ENCODE measurements at places on chromosomes 5 and 9. TPM values are rescaled to one million over a fixed set of nuclear protein-coding genes. Genes with fewer than 3 reads are reported as not detected.

SUSD3 gene
- total RNA-seq, result 0.09 TPM

TIMD4 gene
- total RNA-seq, result not detected

ACTBL2 gene
- not detected for total RNA-seq

DNA sequence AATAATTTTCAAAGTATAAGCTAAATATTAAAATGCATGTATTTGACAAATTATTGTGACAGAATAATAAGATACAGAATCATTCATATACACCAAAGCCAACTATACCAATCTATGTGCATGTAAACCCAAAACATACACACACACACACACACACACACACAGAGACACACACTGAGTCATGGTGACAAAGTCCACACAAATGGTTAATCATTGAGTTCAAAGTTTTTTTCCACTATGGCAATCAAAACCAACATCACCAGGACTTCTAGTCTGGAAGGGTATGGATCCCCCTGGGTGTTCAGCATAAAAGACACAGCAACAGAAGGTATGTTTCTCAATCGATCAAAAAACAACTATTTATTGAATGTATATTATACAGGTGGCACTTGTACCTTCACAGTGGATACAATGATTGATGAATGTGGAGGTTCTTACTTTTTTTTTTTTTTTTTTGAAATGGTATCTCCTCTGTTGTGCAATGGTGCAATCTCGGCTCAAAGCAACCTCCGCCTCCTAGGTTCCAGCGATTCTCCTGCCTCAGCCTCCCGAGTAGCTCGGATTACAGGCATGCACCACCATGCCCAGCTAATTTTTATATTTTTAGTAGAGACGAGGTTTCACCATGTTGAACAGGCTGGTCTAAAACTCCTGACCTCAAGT lies 137.0 kb downstream of the PDE4D start:
- no peak for DNase-seq

- DNase-seq, result no peak
Observed at GRCh38 chr5:113660706-113661250, 147.3 kb downstream of the YTHDC2 start.

GRCh38 chr5:177087398-177088005 lies 787 bp downstream of the FGFR4 start:
- no peak for DNase-seq

DNA sequence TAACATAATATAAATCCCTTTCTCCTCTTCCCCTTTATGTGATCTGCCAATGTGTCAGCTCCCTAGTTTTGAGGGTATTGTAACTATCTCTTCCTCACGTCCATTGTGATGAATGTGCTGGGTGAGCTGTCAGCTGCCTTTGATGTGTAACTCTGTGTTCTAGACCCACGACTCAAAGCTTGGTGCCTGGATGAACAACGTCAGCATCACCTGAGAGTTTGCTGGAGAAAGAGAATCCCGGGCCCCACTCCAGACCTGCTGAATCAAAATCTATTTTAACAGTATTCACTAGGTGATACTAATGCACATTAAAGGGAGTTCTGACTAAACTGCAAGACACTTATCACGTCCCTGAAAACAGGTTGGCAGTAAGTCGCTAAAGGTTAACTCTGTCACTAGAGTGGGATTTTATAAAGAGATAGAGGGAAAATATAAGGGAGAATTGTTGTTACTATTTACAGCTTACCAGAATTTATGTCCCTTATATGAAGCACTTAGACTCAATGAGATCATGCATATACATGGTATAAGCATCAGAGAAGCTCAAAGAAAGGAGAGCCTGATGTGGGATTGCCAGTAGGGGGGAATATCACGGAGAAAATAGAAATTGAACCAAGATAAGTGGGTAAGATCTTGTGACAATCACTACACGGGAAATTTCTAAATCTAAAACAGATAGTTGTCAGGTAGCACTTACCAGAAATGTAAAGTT lies 423.8 kb upstream of the SLC30A5 start:
- no peak for DNase-seq

GRCh38 chr9:12718482-12719026 lies 25.4 kb downstream of the TYRP1 start:
- no peak for DNase-seq

- no peak for DNase-seq
Observed at GRCh38 chr9:137175345-137175961, 3.6 kb upstream of the TMEM210 start.

- DNase-seq, result peak; percentile 95
Observed at GRCh38 chr9:70987986-70988385, 133.4 kb downstream of the TRPM3 start.

- DNase-seq, result no peak
Observed at GRCh38 chr9:127941062-127941960, 3.7 kb upstream of the DPM2 start.

- no peak for DNase-seq
Observed at GRCh38 chr9:4499917-4500316, 9.6 kb downstream of the SLC1A1 start.

DNA sequence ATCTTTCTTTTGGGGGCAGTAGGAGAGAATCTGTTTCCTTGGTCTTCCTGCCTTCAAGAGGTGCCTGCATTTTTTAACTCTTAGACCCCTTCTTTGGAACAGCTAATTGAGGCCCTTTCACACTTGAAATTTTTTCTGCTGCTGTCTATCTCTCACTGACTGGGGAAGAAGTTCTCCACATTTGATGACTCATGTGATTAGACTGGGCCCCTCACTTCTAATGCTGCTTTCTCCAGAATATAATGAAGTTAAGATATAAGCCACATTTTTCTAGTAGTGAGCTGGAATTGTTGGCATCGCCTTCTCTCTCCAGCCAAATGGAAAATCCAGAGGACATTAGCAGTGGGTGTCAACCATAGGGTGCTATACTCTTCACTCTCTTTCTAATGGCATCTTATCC lies 12.4 kb downstream of the ZNF474 start:
- no peak for DNase-seq

GRCh38 chr9:99076483-99077171 lies 28.3 kb upstream of the TGFBR1 start:
- DNase-seq, result no peak

GRCh38 chr5:133494923-133495246 lies 117.5 kb downstream of the FSTL4 start:
- DNase-seq, result no peak

DNA sequence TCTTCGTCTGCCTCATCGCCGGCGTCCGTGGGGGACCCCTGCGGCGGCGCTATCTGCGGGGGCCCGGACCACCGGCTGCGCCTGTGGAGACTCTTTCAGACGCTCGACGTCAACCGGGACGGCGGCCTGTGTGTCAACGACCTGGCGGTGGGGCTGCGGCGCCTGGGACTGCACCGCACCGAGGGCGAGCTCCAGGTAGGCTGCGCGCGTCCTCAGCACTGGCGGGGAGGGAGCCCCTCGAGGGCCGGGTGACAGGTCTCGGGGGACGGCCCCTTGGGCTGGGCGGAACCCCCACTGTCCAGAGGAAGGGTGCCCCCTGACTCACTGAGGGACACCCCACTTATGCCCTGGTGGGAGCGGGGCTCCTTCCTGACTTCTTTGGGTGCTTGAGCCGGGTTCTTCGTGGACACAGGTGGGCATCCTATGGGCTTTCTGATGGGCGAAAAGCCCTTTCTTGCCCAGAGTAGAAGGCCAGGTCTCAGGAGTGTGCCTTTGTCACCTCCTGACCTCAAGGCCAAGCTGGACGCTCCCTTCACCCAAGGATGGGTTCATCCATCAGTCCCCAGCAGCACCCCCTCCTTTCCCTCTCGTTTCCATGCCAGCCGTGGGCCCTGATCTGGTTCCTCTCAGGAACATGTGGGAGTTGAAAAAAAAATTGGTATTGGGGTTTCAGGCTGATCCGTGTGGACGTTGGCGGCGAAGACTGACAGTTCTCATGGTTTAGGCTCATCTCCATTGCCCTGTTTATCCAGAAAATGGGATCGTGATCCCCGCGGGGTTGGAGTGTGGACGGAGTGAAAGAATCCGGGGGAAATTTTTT lies 564 bp downstream of the SLC25A25 start:
- no peak for DNase-seq

DNA sequence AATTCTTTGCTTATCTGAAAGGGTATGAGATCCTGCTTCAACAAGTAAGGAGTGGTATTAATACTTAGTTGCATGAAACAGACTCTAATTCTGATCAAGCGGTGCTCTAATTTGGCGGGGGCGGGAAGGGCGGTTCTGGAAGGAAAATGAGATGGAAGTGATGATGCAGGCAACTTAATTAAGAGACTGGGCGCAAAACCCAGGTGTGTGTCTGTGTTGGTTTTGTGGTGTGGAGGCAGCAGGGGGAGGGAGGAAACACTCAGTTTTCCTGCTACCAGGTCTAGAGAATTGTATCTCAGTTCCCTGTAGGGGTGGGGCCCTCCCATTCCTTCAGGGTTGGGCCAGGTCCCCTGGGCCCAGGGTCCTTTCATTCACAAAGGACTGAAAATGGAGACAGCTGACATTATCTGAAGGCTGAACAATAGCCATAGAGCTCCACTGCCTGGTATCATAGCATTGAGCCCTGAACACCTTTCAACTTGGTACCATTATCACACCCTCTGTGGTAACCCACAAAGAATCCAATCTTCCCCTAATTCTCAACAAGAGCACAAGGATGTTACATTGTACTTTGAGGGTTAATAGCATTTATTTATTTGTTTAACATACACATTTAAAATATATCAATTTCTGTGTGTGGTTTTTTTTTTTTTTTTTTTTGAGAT lies 17.2 kb upstream of the C5orf47 start:
- DNase-seq, result no peak

GRCh38 chr9:120715389-120715924 lies 1.2 kb upstream of the MEGF9 start:
- peak; percentile 82 for DNase-seq

DNA sequence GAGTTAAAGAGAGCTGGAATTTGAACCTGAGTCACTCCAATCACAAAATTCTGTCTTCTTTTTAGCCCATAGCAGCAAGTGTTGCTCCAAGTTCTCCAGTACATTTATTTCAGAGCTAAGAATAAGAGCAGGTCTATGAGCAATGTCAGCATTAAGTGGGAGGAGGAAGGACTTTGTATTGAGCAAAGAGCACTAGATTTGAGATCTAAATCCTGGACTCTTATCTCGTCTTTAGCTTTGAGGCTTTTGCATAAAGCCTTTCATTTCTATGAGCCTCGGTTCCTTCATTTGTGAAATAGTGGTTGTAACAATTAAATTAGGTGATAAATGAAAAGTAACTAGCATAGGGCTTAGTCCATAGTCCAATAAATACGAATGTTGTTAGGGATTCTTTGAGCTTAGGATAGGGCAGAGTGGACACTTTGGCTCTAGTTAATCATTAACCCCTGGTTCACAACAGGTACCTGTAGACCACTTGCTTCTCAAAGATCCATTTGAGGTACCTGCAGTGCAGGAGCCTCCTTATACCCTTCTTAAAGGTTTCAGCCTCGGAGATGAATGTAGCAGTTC lies 464.1 kb upstream of the KLF4 start:
- DNase-seq, result no peak

GRCh38 chr5:55066277-55066676 lies 36.2 kb upstream of the GZMA start:
- DNase-seq, result no peak

Data from fibroblast of the aortic adventitia (primary cell).